ENCODE measurements at places on chromosomes 1 and 21.

GRCh38 chr1:182189535-182190066 lies 128.1 kb upstream of the ZNF648 start:
- peak; percentile 60 for DNase-seq

DNA sequence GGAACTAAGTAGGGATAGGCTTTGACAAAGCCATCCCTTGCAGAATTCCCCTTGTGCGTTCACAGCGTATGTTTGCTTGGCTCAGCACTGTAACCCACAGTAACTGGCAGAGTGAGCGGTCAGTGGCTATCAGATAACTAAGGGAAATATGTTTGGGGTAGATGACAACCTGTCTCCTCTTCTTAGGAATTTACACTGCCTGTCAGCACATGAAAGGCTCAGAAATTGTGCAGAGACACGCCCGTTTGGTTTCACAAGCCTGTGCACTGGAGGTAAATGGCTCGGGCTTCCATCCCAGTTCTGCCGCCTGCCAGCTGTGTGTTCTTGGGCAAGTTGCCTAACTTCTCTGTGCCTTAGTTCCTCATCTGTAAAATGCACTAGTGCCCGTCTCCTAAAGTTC lies 101.2 kb downstream of the PRDM2 start:
- DNase-seq = no peak

DNA sequence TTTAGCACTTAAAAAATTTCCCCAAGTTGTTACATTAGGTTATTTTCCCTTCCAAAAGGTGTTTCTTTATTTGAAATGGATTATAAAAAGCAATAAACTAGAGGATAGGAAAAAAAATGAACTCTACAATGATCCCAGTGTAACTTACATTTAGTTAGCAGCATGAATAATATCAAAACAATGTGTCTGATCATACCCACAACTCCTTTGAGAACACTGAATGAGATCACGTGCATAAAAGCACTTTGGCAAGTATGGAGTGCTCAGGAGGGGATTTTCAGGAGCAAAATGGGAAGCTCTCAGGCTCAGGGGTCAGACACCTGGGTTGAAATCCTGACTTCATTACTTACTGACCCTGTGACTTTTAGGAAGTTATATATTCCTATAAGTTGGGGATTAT lies 369.7 kb upstream of the PROX1 start:
- no peak for DNase-seq

DNA sequence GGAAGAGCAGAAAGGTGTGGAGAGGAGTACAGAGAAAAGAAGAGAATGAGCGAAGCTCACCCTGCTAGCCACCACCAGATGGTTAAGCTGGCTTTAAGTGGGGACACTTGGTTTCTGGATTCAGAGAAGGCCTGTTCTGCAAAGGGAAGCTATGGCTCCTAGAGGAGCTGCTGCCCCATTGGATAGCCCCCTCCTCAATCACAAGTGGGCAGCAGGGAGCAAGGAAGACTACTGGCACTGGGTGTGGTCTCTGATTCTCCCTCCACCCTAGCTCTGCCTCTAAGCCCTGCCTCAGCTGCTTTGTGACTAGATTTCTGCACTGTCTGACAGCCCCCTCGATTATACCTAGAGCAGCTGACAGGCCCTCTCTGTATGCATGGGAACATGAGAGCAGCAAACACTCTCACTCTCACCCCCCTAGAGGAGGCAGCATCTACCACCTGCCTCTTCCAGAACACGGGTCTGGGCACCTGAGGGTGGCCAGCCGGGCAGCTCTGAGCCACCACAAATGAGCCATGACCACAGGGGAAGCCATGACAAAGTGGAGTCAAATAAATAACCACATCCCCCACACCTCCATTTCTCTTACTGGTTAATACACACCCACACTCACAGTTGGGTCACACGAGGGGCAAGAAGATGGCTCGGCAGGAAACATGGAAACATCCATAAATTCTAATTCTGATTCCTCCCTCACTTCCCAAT lies 13.6 kb downstream of the PLEKHA6 start:
- DNase-seq = no peak

DNA sequence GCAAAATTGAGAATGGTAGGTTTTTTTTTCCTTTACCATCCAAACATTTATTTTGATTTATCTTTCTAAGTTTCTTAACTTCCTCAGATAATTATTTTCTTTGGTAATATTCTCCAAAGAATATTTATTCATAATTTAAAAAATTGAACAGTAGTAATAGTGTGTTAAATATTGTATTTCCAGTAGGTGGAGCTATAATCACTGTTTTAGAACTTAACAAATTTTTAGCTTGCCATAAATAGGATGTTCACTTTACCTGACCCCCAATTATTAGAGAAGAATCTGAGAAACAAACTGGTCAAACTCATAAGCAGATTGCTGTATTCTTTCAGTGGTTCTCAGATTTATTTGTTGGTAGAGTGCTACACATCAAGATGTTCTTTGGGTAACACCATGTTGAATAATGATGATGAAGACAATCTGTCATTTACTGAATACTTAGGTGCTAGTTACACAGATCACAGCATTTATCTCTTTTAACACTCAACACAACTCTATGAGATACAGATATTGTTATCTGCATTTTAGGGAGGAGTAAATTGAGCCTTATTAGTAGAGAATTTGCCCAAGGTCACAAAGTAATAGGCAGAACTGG lies 82.4 kb upstream of the GPR88 start:
- no peak for DNase-seq
